Stimulated activated CD4-positive, alpha-beta T cell treated with anti-CD3 and anti-CD28 coated beads, TNF-alpha, amount 100 ng/mL, for 1 hour (primary cell): ENCODE measurements at places on chromosomes 11 and 22.

DNA sequence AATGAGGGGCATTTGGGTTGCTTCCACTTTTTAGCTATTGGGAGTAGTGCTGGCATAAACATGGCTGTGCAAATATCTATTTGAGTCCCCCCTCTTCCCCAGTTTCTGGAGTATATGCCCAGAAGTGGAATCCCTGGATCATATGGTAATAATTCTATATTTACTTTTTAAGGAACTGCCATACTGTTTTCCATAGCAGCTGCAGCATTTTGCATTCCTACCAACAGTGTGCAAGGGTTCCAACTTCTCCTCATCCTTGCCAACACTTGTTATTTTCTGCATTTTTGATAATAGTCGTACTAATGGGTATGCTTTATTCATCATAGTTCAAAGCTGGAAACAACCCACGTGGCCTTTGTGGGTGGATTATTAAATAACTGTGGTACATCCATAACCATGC lies 883.5 kb downstream of the TBC1D22A start:
- DNase-seq, result no peak

DNA sequence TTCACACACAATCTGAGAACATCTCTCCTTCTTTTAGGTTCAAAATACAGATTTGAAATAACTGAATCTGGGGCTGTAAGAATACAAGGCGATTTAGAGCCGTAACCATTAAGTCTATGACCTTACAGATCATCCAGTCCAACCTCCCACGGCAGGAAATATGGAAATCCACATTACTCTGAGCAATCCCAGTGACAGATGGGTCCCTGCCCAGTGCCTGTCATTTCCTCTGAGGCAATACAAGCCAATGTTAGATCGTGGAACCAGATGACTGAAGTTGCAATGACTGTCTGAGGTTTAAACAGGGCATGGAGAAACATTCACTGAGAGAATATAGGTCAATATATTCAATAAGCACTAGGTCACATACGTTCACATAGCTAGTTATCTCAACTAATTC lies 77.4 kb upstream of the OR5AK2 start:
- DNase-seq, result no peak

- no peak for DNase-seq
These were observed at the start of gene ZNF280A for GRCh38 chr22:22520020-22520656. Gene ZNF280A (minus strand): TSS chr22:22520270. CDS start chr22:22515630, 4,640 bp downstream.

DNA sequence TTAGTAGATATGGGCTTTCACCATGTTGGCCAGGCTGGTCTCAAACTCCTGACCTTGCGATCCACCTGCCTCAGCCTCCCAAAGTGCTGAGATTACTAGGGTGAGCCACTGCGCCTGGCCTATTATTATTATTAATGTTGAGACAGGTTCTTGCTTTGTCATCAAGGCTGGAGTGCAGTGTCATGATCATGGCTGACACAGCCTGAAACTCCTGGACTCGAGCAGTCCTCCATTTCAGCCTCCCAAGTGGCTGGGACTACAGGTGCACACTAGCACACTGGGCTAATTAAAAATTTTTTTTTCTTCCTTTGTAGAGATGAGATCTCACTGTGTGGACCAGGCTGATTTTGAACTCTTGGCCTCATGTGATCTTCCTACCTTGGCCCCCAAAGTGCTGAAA lies 102.0 kb downstream of the STIM1 start:
- DNase-seq, result no peak

- no peak for DNase-seq
These were observed 50.5 kb upstream of the LRRC55 start for GRCh38 chr11:57131080-57131790.

DNA sequence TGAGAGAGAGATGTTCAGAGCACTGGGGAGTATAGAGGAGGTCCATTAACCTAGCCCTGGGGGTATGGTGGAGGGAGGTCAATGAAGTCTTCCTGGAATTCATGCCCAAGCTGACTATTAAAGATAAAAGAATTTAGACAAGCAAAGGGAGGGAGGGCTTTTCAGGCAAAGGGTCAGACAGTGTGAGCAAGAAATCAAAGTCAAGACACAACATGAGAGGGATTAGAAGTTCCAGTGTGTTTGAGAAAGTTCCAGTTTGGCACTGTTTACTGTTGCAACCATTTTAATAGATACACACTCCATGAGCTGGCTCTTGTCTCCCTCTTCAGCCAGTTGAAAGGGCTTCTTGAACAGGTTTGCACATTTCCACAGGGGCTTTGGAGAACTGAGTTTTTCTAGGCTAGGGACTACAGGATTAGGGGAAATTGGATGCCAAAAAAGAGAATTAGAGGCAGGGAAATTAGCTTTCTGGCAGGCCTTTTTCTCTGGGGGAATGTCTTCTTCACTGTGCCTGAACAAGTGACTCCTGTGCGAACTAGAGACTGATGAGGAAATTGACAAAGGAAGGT lies 14.7 kb upstream of the NNMT start:
- DNase-seq, result no peak

DNA sequence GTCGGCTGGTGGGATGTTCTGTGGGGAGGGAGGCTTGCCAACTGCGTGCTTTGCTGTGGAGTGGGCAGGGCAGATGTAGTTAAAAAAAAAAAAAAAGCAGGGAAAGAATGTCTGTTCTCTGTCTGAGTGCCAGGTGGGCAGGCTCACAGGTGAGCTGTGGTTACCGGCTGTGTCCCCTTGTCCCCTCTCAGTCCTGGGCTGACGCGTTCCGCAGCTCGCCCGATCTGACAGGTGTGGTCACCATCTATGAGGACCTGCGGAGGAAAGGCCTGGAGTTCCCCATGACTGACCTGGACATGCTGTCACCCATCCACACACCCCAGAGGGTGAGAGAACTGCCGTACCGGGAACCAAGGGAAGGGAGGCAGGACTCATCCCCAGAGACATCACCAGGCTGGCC lies 23.6 kb downstream of the TOM1 start:
- DNase-seq, result no peak

DNA sequence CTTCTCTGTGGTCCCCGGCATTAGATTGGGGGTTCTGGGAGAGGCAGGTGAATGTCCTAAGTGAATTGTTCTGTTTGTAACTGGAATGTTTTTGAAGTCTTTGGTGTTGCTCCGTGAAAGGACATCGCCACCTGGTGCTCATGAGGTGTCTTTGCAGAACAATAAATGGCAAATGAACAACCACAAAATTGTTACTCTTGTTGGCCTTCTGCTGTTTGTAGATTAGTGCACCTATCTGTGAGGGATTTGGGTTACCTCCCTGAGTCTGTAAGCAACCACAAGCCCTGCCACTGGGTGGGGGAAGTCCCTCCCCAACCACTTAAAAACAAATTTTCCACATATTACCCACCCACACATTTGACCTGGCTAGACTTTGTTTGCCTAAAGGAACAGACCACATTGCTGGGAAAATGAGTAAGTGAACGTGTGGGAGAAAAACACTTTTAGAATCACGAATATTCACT lies 4.7 kb downstream of the MPEG1 start:
- DNase-seq, result no peak

DNA sequence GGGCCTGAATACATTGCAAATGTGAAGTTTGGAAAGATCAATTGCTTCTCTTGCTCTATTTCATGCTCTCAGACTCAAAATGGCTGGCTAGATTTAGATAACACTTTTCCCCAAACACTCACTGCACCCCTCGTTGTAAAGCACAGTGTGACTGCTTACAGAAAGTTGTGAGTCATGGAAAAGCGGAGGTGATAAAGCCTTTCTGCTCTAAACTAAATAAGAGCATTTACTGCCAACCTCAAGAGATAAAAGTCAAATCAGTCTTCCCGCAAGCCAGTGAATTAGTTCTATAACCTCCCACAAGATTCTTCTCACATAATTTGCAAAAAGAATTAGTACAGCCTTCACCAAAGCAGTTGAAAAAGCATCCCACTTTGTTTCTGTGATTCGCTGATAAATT lies 168.7 kb downstream of the WT1 start:
- no peak for DNase-seq

DNA sequence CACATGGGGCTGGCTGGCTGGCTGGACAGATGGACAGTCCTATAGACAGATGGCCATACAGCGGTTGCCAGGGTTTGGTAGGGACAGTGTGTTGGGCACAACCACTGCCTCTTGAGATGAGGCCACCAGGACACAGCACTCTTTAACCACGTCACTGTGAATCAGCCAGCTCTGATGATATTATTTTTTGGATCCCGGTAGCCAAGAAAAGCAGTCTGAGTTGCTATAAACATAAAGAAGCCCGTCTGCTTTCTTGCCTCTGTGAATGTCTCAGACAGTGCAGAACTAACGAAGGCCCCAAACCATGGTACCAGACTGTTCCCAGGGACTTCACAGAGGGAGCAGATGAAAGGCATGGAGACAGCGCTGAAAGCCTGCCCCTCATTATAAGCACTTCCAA lies 115.9 kb upstream of the CSNK2A3 start:
- DNase-seq, result no peak

DNA sequence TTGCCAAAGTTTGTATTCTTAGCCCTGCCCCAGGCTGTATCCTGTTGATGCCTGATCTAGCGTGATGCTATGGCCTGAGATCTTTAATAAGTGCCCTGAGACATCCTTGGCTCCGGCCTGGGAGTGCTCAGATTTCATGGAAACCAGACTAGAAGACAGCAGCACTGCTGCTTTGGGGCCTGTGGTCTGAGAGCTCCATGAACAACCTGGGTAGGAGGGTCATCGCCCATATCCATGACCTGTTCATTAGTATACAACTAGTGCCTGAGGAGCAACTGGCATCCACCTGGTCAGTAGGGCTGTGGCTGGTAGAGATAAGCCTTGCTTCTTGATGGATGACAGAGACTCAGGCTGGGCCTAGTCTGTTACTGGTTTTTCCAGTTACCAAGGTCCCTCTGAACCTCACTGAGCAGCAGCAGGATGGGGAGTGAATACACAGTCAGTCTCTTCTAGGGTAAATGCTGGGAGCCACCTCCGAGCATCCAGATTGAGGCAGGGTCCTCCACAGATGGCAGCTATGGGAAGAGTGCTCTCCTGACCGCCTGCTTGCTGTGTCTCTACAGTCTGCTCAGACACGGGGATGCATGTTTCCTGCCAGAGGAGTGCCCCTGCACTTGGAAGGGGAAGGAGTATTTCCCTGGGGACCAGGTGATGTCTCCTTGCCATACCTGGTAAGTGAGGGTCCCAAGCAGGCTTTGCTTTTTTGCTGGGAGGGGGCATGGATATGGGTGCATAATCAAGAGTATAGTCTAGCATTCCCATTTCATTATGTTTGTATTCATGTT lies 39.0 kb downstream of the OTOG start:
- DNase-seq, result no peak

GRCh38 chr11:45578316-45578715 lies 87.1 kb downstream of the CHST1 start:
- DNase-seq, result no peak

DNA sequence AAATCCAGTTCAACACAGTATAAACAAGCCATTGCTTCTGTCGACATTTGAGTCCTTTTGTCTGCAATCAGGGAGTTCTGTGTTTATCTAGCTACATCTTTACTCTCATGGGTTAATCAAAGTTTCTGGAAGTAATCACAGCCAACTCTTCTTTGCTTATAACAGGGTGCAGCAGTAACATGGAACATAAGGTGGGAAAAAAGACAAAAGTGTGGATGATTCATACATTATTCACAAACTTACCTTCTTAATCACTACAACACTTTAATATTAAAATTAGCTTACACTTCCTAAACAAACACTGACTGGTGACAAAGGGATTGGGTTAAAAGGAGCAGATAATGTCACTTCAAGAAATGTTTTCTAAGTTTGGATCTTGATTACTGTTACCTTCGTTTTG lies 44.7 kb downstream of the SNX19 start:
- no peak for DNase-seq

DNA sequence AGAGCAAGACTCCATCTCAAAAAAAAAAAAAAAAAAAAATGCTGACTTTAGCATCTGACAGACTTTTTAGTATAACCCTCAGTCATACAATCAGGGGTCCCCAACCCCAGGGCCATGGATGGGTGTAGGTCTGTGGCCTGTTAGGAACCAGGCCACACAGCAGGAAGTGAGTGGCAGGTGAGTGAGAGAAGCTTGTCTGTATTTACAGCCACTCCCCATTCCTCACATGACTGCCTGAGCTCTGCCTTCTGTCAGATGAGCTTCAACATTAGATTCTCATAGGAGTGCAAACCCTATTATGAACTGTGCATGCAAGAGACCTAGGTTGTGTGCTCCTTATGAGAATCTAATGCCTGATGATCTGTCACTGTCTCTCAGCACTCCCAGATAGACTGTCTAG lies 3.3 kb downstream of the FAM227A start:
- no peak for DNase-seq

GRCh38 chr11:120344302-120345004 lies 8.2 kb downstream of the ARHGEF12 start:
- DNase-seq, result no peak

DNA sequence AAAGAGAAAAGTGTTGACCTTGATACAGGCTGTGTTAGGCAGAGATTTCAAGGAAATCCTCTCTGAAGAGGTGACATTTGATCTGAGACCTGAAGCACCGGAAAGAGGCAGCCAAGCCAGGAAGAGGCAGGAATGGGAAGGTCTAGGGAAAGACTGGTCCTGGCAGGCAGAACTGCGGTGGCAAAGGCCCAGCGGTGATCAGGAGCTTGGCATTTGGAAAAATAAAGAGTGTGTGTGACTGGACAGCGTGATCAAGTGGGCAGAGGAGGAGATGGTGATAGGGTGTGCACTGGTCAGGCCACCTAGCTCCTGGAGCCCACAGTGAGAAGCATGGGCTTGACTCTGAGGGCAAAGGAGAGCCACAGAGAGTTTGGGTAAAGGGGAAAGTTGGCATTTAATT lies 27.2 kb upstream of the GAB4 start:
- no peak for DNase-seq

DNA sequence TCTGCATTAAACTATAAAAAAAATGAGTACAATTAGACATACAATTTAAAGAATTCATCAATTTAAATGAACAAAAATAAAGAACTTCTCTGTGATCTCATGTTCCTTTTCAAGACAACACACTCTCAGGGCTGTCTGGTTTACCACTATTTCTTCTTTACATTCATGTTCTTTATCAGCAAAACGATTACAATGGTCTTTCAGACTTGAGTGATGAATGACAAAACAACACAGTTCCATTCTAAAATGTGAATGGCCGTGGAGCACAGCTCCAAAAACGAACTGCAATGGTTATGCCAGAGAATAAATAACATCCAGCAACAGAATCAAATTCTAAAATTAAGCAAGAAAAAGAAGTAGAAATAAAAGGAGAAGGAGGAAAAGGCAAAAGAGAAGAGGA lies 113.1 kb downstream of the CADM1 start:
- DNase-seq, result no peak
